A549 treated with dexamethasone at 1 μM for 4 hours (cell line): ENCODE measurements at places on chromosomes 4 and X. TPM values are rescaled to one million over a fixed set of nuclear protein-coding genes. Genes with fewer than 3 reads are reported as not detected.

Gene KCTD8
- not detected in 5 replicates for total RNA-seq

Gene CTAG2
- not detected in 5 replicates for total RNA-seq

Gene RASL11B
- total RNA-seq: 0.09 to 0.18 TPM (median 0.11 TPM) in 5 replicates

Gene ANXA10
- 2.3 to 2.9 TPM (median 2.7 TPM) in 5 replicates for total RNA-seq
